ENCODE measurements at places on chromosomes 2 and 18. TPM values are rescaled to one million over a fixed set of nuclear protein-coding genes. Genes with fewer than 3 reads are reported as not detected.

- H3K4me1 ChIP-seq: 0 out of 2 replicates have a peak, but pooled peaks cover 3% of the 10 kb centered on the region
- peaks cover 12% of the 10 kb centered on the region for H3K36me3 ChIP-seq
- H3K4me3 ChIP-seq: no peak overlapping the region
- no peaks in the 10 kb centered on the region for H3K27me3 ChIP-seq
- peak overlapping the region; percentile 39 for H3K27ac ChIP-seq
These were observed 20.7 kb downstream of the FOSL2 start for GRCh38 chr2:28413152-28413898.

The IL36B gene
- not detected for total RNA-seq

- H3K36me3 ChIP-seq: no peaks in the 10 kb centered on the region
- no peaks in the 10 kb centered on the region for H3K27me3 ChIP-seq
- H3K4me3 ChIP-seq: no peak overlapping the region
- no peak overlapping the region for H3K27ac ChIP-seq
These were observed 142.6 kb downstream of the DIS3L2 start for GRCh38 chr2:232104076-232104646.

The LYPD6 gene
- 9.0 TPM for total RNA-seq

The ALMS1 gene
- total RNA-seq: 7.4 TPM

The LDLRAD4 gene
- 1.2 TPM for total RNA-seq

GRCh38 chr18:57480733-57481132 lies 45.6 kb downstream of the ONECUT2 start:
- H3K36me3 ChIP-seq: no peaks in the 10 kb centered on the region
- DNase-seq: no peak
- H3K27me3 ChIP-seq: no peaks in the 10 kb centered on the region
- no peaks in the 10 kb centered on the region for H3K4me1 ChIP-seq

GRCh38 chr2:27249891-27250651 lies 12.8 kb downstream of the SLC30A3 start:
- H3K4me1 ChIP-seq: no peaks in the 10 kb centered on the region
- DNase-seq: peak; percentile 73
- H3K27ac ChIP-seq: no peak overlapping the region
- no peaks in the 10 kb centered on the region for H3K27me3 ChIP-seq

DNA sequence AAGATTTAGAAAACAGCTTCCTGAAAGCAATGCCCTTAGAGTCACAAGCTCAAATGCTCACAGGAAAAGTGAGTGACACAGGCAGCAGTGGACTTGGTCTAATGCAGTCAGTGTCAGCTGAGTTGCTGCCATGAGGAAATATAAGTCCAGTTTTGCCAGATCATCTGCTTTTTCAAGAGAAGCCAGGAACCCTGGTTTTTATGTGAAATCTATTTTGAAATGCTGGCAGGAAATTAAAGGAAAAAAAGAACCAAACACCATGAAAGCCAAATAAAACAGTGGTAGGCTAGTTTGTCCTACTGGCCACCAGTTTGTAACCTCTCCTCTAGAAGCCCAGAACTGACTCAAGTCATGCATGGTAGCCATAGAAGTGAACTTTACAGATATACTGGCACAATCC lies 109.2 kb downstream of the THADA start:
- no peaks in the 10 kb centered on the region for H3K27me3 ChIP-seq
- H3K4me1 ChIP-seq: peaks cover 14% of the 10 kb centered on the region
- H3K27ac ChIP-seq: no peak overlapping the region
- H3K36me3 ChIP-seq: no peaks in the 10 kb centered on the region
- H3K4me3 ChIP-seq: no peak overlapping the region

GRCh38 chr2:68458981-68459380 lies 8.1 kb downstream of the FBXO48 start:
- DNase-seq: no peak
- H3K36me3 ChIP-seq: no peaks in the 10 kb centered on the region
- no peak overlapping the region for H3K27ac ChIP-seq
- no peaks in the 10 kb centered on the region for H3K4me1 ChIP-seq

DNA sequence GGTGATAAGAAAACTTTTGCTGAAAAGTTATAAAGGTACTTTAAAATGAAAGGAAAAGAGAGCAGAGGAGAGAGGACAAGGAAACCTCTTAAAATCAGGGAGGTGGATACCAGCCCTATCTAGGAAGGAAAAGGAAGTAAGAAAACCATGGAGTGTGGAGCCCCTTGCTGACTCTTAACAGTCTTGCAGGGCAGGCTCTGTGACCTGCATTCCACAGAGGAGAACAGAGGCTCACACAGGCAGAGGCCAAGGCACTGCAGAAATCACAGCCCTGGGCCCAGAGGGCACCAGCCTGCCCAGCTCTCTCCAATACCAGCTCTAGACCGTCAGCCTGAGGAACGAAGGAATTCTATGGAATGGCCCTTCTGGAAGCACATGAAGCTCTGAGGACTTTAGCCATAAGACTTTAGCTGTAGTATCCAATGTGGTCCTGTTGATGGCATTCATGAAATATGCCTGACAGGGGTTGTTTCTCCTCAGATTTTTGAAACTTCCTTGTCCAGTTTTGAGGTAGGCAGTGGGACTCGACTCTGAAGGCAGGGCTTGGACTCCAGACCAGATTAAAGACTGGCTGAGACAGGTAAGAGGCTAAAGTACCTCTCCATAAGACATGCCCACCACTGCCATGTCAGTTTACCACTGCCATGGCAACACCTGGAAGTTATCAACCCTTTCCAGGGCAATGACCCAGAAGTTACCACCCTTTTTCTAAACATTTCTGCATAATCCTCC lies 216.3 kb downstream of the ANAPC1 start:
- no peak overlapping the region for H3K27ac ChIP-seq
- H3K27me3 ChIP-seq: no peaks in the 10 kb centered on the region
- H3K4me1 ChIP-seq: peaks cover 13% of the 10 kb centered on the region
- H3K36me3 ChIP-seq: no peaks in the 10 kb centered on the region
- peak; percentile 69 for DNase-seq
- no peak overlapping the region for H3K4me3 ChIP-seq

- DNase-seq: no peak
- H3K4me3 ChIP-seq: no peak overlapping the region
- no peaks in the 10 kb centered on the region for H3K36me3 ChIP-seq
These were observed 291.4 kb upstream of the NRP2 start for GRCh38 chr2:205390866-205391265.

DNA sequence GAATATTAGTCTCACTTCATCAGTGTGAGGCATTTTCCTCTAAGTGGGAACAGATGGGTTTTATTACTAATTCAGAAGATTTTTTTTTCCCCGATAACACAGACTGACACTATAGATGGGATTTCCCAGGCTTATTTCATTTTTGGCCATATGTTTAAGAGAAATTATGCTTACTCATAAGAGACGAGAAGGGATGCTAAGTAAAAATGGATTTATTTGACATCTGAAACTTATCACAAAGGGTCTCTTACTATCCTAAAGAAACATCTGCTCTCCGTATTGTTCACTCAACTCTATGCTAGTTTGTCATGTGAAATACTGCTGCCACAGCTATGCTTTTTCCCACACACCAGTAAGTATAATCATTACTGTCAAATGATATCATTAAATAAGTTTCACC lies 1476.3 kb downstream of the LRP1B start:
- H3K27ac ChIP-seq: no peak overlapping the region
- no peak overlapping the region for H3K4me3 ChIP-seq
- no peak for DNase-seq
- no peaks in the 10 kb centered on the region for H3K36me3 ChIP-seq
- H3K27me3 ChIP-seq: no peaks in the 10 kb centered on the region

The CARF gene
- total RNA-seq: 4.3 TPM

DNA sequence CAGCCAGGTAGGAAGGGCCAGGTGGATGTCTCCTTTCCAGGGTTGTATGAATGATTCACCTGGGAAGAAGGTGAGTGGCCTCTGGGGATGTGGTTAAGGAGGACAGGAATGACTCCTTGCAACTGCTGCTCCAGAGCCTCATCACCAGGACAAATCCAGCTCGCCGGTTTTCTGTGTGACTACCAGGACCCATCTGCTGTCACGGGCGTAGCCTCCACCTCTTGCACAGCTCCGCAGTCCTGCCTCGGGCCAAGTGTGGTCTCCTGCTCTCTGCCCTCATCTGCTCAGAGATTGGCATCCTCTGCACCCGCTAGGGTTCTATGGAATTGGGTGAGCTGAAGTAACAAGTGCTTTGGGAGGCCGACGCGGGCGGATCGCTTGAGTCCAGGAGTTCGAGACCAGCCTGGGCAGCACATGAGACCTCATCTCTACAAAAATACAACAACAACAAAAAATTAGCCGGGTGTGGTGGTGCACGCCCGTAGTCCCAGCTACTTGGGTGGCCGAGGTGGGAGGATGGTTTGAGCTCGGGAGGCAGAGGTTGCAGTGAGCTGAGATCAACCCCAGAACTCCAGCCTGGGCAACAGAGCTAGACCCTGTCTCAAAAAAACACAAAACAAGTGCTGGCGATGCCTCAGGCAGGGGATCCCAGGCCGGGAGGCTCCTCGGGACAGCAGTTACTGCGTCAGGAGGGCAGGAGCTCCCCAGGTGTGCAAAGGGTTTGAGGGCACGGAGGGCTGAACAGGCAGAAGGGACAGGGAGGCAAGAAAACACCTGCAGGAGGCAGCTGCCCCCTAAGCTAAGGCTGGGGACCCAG lies 831 bp upstream of the D2HGDH start:
- DNase-seq: no peak
- H3K4me3 ChIP-seq: peak overlapping the region; percentile 41
- no peak overlapping the region for H3K27ac ChIP-seq
- H3K27me3 ChIP-seq: no peaks in the 10 kb centered on the region

DNA sequence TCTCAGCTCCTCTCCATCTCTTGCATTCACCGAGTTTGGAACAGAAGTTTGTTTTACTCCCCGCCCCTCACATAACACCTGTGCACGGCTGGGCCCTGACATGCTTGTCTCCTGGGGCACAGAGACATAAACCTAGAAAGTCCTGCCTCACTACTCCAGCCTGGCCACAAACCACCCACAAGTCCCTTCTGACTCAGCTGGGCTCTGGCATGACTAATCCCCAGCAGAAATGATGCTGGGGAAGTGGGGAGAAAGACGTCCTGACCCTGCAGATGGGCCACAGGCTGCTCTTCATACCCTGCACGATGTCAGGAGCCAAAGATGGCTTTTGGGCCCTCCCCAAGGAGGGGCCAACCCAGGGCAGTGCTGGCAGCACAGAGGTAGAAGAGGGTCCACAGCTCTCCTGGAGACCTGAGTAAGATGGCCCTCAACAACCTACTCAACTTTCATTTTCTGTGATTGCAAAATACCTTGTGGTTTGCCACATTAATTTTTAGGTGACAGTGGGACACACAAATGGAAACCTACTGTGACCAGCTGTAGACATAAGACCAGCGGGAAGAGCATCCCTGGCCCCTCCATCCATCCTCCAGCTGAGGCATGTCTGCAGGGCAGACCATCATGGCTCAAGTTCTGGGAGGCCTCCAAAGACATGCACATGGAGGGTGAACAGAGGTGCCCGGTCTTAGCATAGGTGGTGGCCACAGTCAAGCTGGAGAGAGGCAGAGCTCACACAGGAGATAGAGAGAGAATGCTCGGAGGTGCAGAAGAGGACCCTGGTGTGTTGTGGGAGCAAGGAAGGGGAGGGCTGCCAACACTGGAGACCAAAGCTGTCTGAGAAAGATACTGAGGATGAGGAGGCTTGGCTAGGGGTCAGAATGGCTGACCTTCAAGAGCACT lies 40.0 kb downstream of the DNMT3A start:
- H3K27ac ChIP-seq: no peak overlapping the region
- H3K4me1 ChIP-seq: no peaks in the 10 kb centered on the region
- no peaks in the 10 kb centered on the region for H3K36me3 ChIP-seq
- no peak for DNase-seq
- H3K4me3 ChIP-seq: no peak overlapping the region

DNA sequence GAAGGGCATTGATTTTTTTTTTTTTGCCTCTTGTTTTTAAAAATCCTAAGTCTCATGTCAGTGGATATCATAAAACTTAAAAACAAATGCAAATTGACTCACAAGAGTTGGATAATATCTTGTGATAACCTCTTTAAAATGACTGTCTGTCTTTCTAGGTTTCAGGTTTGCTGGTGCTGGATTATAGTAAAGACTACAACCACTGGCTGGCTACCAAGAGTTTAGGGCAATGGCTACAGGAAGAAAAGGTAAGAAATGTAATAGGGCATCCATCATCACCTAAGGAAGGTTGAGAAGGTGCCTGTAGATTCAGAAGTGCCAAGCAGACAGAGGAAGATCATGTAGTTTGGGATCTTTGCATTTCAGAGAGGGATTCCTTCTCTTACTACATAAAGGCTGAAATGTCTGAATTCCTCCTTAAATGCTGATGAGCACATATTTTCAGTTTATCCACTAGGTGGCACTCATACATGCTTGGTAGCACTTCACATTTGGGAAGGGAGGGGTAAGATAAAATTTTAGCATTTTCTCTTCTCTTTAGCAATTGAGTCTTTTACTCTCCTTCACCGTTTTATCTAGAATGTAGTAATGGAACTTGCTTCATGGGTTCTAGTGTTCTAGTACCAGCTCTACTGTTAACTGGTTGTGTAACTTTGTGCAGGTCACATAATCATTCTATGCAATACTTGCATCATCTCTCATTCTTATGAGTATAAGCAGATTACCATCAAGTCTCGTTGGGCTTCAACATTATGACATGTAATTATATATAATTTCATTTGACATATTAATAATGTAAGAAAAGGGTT lies 21.1 kb downstream of the CPS1 start:
- H3K4me1 ChIP-seq: no peaks in the 10 kb centered on the region
- DNase-seq: no peak
- H3K36me3 ChIP-seq: no peaks in the 10 kb centered on the region
- no peak overlapping the region for H3K27ac ChIP-seq
- H3K4me3 ChIP-seq: no peak overlapping the region

- no peaks in the 10 kb centered on the region for H3K36me3 ChIP-seq
- peaks cover 12% of the 10 kb centered on the region for H3K4me1 ChIP-seq
- H3K27ac ChIP-seq: no peak overlapping the region
These were observed 62.6 kb downstream of the MOGAT1 start for GRCh38 chr2:222733846-222734702.

The C1QL2 gene
- not detected for total RNA-seq

- no peaks in the 10 kb centered on the region for H3K4me1 ChIP-seq
- H3K36me3 ChIP-seq: no peaks in the 10 kb centered on the region
- no peaks in the 10 kb centered on the region for H3K27me3 ChIP-seq
- no peak overlapping the region for H3K4me3 ChIP-seq
- no peak overlapping the region for H3K27ac ChIP-seq
These were observed 145.0 kb downstream of the ZBTB7C start for GRCh38 chr18:48263914-48264902.

GRCh38 chr18:50097702-50098101 lies 97.2 kb downstream of the MYO5B start:
- no peak overlapping the region for H3K4me3 ChIP-seq
- H3K36me3 ChIP-seq: no peaks in the 10 kb centered on the region
- H3K27me3 ChIP-seq: no peaks in the 10 kb centered on the region
- 0 out of 2 replicates have a peak, but pooled peaks cover 12% of the 10 kb centered on the region for H3K4me1 ChIP-seq
- H3K27ac ChIP-seq: no peak overlapping the region

GRCh38 chr2:190587106-190587505 lies 52.6 kb upstream of the NEMP2 start:
- peaks cover 6% of the 10 kb centered on the region for H3K4me1 ChIP-seq
- no peak overlapping the region for H3K27ac ChIP-seq
- H3K27me3 ChIP-seq: no peaks in the 10 kb centered on the region
- no peaks in the 10 kb centered on the region for H3K36me3 ChIP-seq

DNA sequence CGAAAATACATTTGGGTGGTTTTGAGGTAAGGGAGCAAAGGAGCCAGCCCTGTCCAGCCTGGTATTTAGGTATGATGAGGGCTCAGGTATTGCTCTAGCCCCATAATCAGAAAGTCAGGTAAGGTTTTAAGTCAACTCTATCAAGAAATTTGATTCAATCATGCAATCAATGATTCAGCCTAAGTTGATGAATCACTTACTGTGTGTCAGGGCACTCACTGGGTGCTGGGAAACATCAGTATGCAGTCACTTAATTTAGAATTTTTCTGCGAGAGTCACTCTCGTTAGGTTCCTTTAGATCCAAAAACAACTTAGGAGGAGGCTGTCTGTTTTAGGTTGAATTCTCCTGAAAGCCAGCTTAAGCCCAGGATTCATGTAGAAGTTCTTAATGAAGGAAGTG lies 17.7 kb upstream of the SERPINB2 start:
- H3K4me3 ChIP-seq: no peak overlapping the region
- no peak overlapping the region for H3K27ac ChIP-seq
- no peak for DNase-seq
- no peaks in the 10 kb centered on the region for H3K27me3 ChIP-seq
- H3K36me3 ChIP-seq: no peaks in the 10 kb centered on the region

Data from Caco-2 (cell line).